ENCODE measurements at places on chromosomes 2 and 18. TPM values are rescaled to one million over a fixed set of nuclear protein-coding genes. Genes with fewer than 3 reads are reported as not detected.

GRCh38 chr2:22253171-22253570, 1129.4 kb downstream of the TDRD15 start:
- DNase-seq, result no peak

MAPK4 gene
- total RNA-seq, result 0.27 TPM

GALNT14 gene
- total RNA-seq, result 0.45 TPM

DNA sequence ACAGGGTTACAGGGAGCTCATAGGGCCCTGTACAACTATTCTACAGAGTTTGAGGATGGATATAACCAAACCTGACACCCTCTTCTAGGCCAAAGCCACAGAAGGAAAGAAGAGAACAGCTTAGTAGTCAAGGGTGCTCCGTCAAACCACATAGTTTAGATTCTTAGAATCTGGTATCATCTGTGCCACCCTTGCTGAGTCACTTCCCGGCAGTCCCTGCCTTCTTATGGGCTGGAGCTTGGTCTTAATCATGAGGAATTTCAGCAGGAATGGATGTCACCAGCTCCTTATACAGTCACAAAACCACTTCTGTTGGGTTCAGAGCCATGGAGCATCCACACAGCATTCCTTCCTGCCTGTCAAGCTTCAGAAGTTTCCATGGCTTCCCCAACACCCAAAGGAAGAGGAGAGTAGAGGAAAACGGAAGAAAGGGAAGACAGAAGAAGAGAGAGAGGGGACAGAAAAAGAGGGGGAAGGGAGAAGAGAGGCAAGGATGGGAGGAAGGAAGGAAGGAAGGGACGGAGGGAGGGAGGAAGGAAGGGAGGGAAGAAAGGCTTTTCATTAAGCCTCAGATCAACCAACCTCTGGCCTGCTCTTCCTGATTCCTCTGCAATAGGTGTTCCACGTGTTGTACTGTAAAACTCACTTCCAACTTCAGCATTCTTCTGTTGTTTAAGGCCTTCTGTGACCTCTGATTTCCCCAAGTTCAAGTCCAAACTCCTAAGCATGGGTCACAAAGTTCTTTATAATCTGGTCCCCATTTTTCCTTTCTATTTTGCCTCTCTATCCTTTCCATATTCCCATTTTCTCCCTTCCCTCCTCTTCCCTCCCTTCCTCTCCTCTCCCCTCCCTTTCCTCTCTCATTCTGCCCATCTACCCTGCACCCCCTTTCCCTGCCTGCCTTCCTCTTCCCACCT, 246.1 kb upstream of the TNP1 start:
- DNase-seq, result no peak

DNA sequence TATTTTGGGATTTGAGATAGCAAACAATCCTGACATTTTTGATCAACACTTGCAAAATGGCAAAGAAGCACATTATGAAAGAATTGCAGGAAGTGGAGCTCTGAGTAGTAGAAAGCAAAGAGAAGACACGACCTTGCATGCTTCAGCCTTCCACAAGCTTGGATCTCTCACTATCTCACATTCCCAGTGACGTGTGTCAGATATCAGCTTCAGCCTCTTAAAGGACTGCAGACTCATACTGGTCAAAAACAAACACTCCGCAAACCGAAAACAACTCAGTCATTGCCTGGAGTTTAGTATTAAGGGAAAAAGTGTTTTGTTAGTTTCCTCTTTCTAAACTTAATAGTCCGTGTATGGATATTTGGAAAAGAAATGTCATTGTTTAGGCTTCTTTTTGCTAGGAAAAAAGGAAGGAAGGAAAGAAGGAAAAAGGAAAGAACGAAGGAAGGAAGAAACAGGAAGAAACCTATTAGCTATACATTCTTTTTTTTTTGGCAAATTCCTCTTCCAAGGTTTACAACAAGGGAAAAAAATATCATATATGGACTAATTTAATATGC, 32.6 kb upstream of the SLC40A1 start:
- no peak for DNase-seq

GRCh38 chr2:176817061-176817565, 395.5 kb upstream of the HNRNPA3 start:
- DNase-seq, result no peak

FIGN gene
- total RNA-seq, result 0.58 TPM

- no peak for DNase-seq
Measured at GRCh38 chr2:147610496-147611040, 234.3 kb upstream of the ACVR2A start.

GRCh38 chr2:95265182-95265581, 9.1 kb upstream of the PROM2 start:
- no peak for DNase-seq

- no peak for DNase-seq
Measured at GRCh38 chr2:159637988-159638501, 21.7 kb upstream of the BAZ2B start.

DNA sequence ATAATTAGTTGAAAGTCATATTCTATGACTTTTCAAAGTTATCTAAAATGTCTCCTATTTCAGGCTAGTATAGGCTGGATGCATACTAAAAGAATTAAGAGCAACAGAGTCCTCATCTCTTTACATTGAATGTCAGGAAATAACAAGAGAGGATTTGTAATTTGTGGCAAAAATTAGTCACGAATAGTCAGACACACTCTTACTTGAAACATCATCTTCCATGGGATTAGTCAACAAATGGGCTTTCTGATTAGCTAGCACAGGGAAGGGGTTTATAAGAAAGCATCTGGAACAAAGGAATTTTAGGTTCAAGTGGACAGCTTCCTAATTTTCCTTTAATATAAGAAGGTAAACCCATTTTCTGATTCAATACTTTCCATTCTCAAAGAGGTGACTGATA, 330.3 kb upstream of the MEX3C start:
- no peak for DNase-seq

SKOR2 gene
- not detected for total RNA-seq

SP9 gene
- total RNA-seq, result not detected

DNA sequence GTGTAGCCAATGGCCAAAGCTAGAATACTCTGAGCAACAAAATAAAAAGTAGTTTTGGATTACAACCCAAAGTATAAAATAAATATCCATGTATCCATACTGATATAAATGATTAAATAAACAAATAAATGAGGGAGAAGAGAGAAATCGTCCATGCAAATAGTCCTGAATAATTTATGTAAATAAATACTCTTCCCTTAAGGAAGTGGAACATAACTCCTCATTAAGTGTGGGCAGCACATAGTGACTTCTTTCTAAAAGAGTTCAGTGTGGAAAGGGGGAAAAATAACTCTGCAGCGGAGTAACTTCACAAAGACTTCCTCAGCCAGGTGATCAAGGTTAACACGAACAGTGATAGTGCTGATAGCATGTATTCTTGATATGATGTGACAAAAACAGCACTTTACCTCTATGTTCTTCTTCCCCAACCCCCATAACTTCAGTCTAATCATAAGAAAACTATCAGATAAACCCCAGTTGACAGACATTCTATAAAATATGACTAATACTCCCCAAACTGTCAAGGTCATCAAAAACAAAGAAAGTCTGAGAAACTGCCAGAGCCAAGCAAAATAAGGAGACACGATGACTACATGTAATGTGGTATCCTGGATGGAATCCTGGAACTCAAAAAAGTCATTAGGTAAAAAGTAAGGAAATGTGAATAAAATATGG, 30.7 kb downstream of the METTL8 start:
- DNase-seq, result no peak
